ENCODE measurements at places on chromosomes 2 and 18. TPM values are rescaled to one million over a fixed set of nuclear protein-coding genes. Genes with fewer than 3 reads are reported as not detected.

TPO gene
- total RNA-seq = 0.31 TPM

ZNF804A gene
- 2.0 TPM for total RNA-seq

GRCh38 chr2:107376909-107377308, 449.8 kb upstream of the RGPD4 start:
- DNase-seq = no peak
- H3K27ac ChIP-seq = no peak overlapping the region
- H3K4me3 ChIP-seq = no peak overlapping the region

DNA sequence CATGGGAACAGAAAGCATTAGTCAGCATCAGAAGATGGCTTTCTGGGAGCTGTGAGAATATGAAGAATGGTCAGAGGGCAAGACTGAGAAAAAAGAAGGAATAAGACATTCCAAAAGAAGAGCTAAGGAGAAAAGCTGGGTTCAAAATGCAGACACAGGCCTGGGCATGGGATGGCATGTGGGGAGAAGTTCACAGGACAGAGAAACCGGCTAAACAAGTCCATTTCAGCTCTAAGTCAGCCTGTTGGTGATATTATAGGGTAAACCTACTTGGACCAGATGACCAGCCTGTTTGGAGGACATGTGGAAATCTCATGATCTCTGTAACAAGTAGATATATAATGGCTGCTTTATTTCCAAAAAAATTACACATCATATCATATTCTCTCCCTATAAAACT, 91.7 kb upstream of the MEIS1 start:
- peak overlapping the region; percentile 48 for H3K27ac ChIP-seq
- no peaks in the 10 kb centered on the region for H3K27me3 ChIP-seq
- no peak for DNase-seq
- no peak overlapping the region for H3K4me3 ChIP-seq
- H3K36me3 ChIP-seq = peaks cover 4% of the 10 kb centered on the region

- H3K36me3 ChIP-seq = peaks cover 24% of the 10 kb centered on the region
- peak overlapping the region; percentile 91 for H3K27ac ChIP-seq
- H3K27me3 ChIP-seq = peaks cover 47% of the 10 kb centered on the region
- DNase-seq = no peak
- peak overlapping the region; percentile 98 for H3K4me3 ChIP-seq
These were observed 1.4 kb downstream of the PTGR3 start for GRCh38 chr18:75207310-75208154.

GRCh38 chr18:45321520-45321919, 293.8 kb upstream of the SLC14A2 start:
- peak overlapping the region; percentile 40 for H3K4me3 ChIP-seq
- H3K27ac ChIP-seq = no peak overlapping the region
- peaks cover 33% of the 10 kb centered on the region for H3K4me1 ChIP-seq
- no peak for DNase-seq

DNA sequence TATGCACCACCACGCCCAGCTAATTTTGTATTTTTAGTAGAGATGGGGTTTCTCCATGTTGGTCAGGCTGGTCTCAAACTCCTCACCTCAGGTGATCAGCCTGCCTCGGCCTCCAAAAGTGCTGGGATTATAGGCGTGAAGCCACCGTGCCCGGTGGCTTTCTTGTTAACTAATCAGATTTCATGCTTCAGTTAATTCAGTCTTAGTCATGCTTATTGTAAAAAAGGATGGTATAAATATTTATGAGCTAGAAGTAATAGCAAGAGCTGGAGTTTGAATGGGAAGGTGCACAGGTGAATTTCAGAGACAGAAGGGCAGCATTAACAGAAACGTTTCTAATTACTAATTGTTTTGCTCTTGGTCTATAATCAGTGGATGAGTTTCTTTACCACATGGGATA, 10.3 kb downstream of the GEMIN6 start:
- H3K4me1 ChIP-seq = no peaks in the 10 kb centered on the region
- H3K27me3 ChIP-seq = no peaks in the 10 kb centered on the region
- no peak for DNase-seq
- H3K27ac ChIP-seq = no peak overlapping the region
- H3K36me3 ChIP-seq = no peaks in the 10 kb centered on the region
- H3K4me3 ChIP-seq = no peak overlapping the region

GRCh38 chr2:23241611-23242245, 143.3 kb upstream of the KLHL29 start:
- no peak for DNase-seq
- H3K27ac ChIP-seq = peak overlapping the region; percentile 39
- peaks cover 3% of the 10 kb centered on the region for H3K27me3 ChIP-seq
- H3K36me3 ChIP-seq = no peaks in the 10 kb centered on the region

Measured in type B pancreatic cell (in vitro differentiated cells).